ENCODE measurements at places on chromosomes 16 and 17.

GRCh38 chr16:84570739-84571403, 47.0 kb downstream of the COTL1 start:
- DNase-seq = no peak

DNA sequence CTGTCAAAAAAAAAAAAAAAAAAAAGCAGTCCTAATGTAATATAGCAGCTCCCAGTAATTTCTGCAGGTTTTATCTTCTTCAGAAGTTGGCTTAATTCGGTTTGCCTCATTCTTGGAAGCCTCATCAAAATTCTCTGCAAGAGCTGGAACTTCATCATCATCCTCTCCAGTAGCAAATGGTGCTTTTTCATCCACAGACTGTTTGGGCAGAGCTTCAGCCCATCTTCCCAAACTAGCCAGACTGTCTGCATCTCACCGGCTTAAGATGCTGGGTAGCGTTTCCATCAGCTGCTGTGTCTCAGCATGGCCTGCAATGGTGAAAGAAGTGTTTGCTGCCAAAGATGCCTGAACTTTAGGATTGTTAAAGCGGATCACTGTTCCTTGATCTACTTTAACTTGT, 112.6 kb downstream of the AIPL1 start:
- DNase-seq = no peak

DNA sequence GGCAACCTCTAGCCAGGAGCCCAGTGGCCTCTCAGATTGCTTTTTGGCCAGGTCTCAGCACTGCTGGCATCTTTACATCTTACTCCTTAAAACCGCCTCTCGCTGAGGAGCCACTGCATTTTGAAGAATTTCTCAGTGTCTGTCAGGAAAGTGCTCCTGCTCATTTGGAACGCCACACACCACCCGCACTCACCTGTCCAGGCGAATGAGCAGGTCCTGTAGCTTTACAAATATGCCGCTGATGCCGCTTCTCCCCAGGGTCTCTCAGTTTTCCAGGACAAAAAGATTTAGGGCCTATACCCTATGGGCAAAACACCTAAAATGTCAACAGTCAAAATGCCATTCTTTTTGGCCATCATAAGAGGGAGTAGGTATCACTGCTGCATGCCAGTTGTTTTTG, 22.1 kb downstream of the CYB561 start:
- no peak for DNase-seq

- DNase-seq = no peak
These were observed 477.4 kb downstream of the SLC39A11 start for GRCh38 chr17:72614871-72615626.

DNA sequence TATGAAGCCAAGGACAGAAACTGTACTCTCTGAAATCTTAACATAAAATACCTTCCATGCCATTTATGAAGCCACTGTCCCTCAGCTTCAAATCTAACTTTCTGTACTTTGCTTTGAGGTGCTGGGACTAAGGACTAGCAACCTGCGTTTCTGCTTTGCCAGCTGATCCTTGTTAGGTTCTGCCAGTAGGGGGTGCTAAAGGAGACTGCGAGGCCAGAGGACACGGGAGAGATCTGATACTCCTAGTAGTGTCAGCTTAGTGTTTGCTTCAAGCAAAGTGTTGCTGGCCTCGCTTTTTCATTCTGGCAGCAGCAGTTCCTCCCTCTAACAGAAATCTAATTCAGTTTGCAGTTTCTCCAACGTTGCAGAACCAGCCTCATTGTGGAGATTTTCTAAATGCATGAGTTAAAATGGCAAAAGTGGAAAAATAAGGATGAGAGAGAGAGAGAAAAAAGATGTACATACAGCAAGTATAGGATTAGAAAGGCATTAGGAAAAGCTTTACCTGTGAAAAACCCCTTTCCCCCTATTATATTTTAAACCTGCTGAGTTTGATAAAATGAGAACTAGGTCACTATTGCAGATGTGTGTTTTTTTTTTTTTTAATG, 297.5 kb downstream of the CA10 start:
- DNase-seq = peak; percentile 17

DNA sequence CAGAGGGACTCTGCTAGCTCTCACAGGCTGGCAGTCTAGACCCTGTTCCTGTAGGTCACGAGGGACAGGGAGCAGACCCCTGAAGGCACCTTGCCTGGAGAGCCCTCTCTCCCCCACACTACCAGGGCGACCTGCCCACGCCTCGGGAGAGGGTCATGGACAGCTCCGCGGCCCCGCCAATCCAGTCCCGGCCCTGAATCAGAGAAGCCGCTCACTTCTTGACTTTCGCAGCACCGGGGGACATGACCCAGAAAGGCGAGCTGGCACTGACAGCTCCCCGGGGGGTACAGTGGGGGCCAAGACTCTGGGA, 5.1 kb downstream of the KIFC3 start:
- no peak for DNase-seq

GRCh38 chr17:35944151-35944550, 638 bp upstream of the LYZL6 start:
- DNase-seq = peak; percentile 47

GRCh38 chr16:3589441-3589921, 12.3 kb upstream of the NLRC3 start:
- no peak for DNase-seq

DNA sequence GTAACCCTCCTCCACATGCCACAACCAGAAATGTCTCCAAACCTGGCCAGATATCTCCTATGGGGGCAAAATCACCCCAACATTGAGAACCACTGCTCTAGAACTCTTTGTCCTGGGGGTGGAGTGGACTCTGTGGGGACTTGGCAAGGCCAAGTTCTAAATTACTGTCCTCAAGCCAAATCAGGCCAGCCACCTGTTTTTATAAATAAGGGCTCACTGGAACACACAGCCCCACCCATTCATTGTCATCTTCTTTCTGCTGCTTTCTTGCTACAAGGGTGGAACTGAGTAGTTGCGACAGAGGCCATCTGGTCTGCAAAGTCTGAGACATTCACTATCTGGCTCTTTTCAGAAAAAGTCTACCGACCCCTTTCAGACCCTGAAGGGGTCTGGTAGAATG, 26.8 kb upstream of the TMEM220 start:
- DNase-seq = no peak

- no peak for DNase-seq
These were observed 585 bp upstream of the KRT36 start for GRCh38 chr17:41490000-41490990.

GRCh38 chr17:17511881-17512858, 16.0 kb upstream of the RASD1 start:
- DNase-seq = peak; percentile 95
